ENCODE measurements at places on chromosomes 1 and 21.
A peak's percentile ranks its signal among the peaks of the same experiment; 100 is the strongest.

GRCh38 chr1:23960291-23961020 is 828 bp downstream of the PNRC2 start:
- DNase-seq: no peak

- DNase-seq: no peak
Measured at GRCh38 chr1:229107304-229107815, 163.6 kb upstream of the RAB4A start.

- no peak for DNase-seq
Measured at GRCh38 chr1:24426744-24427544, 11.3 kb downstream of the NIPAL3 start.

DNA sequence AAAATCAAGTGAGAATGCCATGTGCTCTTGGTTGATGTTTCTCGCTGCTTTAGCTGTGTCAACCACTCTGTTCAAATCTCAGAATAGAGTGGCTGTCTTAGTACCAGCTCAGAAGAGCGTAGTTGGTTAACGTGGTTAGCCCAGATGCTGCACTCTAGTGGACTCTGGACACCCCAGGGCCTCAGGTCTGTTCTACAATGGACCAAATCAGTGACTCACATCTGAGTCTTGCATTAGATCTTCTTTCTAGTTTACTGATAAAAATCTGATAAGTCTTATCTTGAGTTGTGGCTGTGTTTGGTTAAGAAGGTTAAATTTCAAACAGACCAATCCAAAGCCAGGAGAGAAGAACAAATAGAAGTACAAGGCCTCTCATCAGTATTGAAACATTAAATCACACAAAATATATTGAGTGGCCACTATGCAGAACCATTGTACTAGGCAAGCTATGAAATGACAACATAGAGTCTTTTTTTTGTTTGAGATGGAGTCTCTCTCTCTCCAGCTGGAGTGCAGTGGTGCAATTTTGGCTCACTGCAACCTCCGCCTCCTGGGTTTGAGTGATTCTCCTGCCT is 104.1 kb downstream of the NR5A2 start:
- DNase-seq: no peak

DNA sequence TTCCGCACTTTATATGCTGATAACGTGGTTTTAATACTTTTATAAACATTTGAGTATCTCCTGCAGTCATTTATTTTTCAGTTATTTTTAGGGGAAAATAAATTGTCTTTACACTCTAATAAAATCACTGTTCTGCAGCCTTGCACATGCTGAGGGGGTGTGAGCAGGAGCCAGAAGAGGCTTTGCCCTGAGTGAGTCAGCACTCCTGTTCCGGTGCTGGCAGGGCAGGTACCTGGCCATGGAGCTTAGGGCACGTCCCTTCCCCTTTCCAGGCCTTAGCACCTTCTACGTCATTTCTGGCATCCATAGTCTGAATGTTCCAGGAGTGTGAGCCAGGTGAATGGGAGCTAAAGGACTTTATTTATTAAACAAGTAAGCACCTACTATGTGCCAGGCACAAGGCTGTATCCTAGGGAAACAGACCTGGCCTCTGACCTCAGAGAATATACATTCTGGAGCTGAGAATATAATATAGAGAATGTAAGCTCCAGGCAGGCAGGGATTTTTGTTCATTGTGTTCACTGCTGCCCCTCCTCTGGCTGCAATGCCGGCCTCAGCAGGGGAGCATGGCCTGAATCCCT is 402.9 kb downstream of the PTPRU start:
- no peak for DNase-seq

DNA sequence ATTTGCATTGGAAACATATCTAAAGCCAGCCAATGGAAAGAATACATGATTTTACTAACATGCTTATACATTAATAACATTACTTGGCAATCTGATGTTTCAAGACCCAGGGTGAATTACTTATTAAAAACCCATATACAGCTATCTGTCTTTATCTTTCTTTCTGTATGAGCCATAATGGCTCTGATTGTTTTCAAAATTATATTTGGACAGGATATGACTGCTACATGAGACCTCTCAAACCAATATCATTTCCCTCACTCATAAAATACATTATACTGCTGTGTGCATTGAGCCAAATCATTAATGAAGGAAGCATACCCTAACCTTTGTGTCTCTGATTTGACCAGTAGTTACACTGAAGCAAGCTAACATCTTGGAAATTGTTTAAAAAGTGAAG is 205.9 kb upstream of the DPYD start:
- no peak for DNase-seq

- DNase-seq: no peak
Measured at GRCh38 chr21:30625449-30626165, 5.2 kb downstream of the KRTAP20-4 start.

GRCh38 chr1:228463009-228463558 is 24.1 kb upstream of the RNF187 start:
- no peak for DNase-seq

DNA sequence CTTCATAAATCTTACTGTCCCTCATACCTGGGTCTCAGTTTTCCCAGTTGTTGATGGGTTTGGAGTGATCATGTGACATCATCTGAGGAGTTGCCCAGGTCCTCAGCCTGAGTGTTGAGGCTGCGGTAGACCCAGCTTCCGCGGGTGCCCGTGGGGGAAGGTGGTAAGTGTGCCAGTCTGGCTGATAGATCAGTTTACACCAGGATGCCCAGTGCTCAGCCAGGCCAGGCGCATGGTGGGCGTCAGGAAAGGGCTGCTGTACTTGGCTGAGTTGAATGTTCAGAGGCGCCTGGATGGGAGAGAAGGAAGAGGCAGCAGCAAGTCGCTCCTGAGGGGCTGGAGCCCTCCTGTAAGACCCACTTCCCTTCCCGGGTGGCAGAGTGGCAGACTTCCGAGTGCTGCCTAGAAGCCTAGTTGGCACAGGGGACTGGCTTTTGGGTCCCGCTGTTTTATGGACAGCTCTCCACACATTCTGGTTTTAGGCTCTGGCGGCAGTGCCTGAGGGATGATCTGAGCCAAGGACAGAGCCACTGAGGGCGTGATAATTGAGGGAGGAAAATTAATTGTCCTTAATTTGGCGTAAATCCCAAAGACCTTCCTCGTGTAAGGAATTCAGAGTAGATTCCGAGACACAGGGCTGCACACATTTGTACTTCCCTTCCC is 35.8 kb downstream of the PTPRF start:
- no peak for DNase-seq

DNA sequence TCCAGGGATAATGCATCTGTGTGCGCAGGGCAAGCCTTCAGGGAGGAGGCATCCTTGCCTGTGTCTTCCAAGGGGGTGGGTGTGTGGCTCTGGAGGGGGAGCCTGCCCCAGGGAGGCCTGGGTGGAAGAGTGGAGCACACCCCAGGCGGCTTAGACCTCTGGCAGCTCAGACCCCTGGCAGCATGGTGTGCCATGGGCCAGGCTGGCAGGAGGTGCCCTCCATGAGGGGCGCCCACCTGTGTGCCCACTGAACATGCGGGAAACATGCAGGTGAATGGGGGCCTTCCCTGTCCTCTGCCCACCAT is 1.1 kb upstream of the PANK4 start:
- no peak for DNase-seq

DNA sequence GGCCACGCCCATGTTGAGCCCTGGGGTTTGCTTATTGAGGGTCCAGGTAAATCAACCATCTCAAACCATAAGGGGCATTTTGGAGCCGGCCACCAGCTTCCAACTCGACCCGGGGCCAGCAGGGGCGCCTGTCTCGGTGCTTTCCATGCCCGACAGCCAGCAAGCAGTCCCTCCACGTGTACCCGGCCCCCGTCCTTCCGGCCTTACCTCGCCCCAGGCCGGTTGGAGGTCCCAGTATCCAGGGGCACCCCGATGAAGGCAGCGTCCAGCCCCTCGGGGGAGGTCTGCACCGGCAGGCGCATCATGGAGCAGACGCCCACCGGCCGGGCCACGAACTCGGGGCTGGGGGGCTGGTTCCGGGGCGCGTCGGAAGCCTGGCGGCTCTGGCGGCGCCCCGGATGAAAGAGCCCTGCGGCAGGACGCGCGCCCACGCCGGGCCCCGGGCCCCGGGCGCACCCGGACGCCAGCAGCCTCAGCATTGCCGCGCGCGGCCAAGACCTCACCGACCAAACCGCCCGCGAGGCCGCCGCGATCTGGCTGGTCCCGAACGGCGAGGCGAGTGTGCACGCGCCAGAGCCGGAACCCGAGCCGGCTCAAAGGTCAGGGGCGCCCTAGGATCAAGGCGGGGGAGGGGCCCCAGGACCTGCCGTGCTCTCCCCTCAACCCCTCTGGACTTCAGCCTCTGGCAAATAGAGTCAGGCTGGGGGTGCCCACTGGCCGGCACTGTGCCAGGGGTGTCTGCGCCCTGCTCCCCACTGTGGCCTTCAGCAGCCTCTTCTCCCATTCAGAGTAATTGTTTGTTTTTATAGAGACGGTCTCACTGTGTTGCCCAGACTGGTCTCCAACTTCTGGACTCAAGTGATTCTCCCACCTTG is at the start of gene AGMAT:
Gene AGMAT, minus strand, starts transcription at position 563 of the 875 bp plus-strand sequence. Its CDS starts 84 bp downstream, at position 479.
- DNase-seq: peak; percentile 65

DNA sequence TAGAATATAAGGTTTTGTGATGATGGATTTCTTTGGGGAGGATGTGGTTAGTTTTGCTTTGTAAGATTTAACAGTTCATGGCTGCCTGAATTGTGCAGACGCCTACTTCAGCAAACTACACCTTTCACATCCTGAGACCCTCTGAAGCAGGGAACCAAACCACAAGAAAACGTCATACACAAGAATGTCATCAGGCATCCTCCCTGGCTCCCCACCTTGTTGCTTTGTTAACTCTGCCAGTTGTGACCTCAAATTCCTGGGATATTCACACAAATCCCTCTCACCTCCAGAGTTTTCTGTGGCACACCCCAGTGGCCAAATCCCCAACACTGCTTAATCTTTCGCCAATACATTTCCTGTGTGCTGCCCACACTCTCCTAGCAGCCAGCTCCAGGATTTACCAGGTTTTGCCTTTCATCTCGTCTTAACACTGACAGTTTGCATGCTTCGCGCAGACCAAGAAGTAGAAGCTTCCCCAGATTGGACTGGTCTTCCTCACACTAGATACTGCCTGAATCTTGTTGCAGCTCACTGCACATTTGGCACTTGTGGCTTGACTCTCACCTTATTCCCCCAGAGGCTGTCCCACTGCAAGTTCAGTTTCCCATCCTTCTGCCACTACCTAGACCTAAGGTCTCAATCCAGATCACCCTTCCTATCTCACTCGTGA is 51.1 kb upstream of the CTTNBP2NL start:
- no peak for DNase-seq

GRCh38 chr1:205229399-205229871 is 1.7 kb downstream of the TMCC2 start:
- peak; percentile 66 for DNase-seq

GRCh38 chr1:89557956-89558355 is 33.3 kb downstream of the LRRC8B start:
- no peak for DNase-seq

DNA sequence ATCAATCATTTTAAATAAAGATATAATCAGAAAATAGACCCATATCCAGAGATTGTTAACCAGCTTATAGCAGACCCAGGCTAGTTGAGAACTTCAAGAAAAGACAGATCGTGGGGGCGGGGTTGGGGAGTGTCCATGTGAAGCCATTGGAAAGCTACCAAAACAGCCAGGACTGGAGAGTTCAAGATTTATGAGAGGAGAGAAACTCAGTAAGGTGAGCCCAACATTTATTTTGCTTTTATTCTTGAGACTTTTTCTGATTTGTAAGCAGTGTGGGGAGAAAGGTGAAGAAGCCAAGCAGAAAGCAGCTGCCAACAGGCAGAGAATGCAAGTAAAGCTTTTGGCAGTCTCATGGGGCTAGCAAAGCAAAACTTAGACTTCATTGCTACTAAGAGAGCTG is 179.9 kb downstream of the VPS13D start:
- DNase-seq: peak; percentile 74
